ENCODE measurements at places on chromosomes 2 and 18.

DNA sequence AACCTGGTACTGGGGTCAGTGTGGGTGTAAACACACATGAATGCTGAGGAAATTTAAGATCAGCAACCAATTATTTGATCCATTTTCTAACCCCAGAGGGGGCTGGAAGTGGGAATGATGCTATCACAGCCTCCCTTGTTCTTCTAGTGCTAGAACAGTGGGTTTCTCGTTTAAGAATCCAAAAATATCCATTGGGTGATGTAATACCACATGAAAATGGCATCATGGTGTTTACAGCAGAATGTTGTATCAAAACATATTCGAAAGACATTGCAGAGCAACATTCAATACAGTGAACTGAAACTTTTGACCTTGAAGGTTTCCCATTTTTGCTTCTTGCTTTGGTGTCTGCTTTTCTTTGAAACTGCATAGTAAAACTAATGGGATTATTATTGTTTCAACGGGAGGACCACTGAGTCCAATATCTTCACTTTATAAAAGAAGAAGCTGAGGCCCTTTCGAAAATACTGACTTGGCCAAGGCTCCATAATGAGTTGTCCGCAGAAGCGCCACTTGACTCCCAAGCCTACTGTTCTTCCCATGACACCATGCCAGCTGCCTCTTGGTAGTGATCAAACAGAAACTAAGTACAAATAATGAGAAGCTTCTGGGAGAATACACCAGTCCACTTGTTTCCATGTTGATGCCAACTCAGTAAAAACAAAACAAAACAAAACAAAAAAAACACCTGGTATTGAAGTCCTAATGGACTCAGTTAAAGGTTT, 106.1 kb downstream of the COLEC12 start:
- DNase-seq: no peak

DNA sequence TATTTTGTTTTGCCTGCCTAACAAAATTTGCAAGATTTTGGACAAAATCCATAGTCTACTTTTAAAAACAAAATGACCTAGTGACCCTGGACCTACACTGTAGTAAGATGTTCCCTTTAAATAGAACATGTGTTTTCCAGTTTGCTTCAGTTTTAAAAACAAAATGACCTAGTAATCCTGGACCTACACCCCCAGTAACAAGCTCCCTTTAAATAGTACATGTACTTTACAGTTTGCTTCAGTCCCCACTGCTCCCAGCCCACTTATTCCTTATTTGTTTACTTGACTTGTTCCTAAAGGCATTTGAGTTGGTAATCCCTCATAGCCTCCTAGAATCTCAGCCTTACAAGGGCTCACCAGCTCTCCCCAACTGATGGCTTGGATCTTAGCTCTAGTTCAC, 34.5 kb upstream of the HTR2B start:
- no peak for DNase-seq

DNA sequence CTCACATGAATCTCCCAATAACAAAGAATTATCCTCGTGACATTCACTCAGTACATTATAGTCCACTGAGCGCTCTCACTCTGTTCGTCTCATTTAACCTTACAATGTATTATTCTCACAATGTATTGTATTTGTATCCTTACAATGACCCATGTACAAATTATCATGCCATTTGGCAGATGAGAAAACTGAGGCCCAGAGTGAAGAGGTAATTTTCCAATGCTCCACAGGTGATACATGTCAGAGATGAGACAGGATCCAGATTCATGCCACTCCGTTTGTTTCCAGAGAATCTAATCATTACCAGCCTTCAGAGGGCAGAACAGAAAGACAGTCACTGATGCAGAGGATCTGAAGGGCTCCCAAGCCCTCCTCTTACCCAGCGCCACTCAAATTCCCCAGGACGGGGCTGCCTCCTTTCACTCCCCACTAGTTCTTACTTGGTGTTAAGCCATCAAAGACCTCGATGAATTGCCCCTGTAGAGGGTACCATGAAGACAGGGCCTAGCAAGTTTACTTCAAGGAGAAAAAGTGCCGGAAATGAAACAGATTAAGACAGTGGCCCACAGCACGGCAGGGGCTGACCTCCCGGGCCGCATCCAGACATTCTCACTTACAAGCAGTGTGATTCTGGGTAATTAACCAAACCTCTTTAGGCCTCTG, 98.4 kb upstream of the MBOAT2 start:
- no peak for DNase-seq

DNA sequence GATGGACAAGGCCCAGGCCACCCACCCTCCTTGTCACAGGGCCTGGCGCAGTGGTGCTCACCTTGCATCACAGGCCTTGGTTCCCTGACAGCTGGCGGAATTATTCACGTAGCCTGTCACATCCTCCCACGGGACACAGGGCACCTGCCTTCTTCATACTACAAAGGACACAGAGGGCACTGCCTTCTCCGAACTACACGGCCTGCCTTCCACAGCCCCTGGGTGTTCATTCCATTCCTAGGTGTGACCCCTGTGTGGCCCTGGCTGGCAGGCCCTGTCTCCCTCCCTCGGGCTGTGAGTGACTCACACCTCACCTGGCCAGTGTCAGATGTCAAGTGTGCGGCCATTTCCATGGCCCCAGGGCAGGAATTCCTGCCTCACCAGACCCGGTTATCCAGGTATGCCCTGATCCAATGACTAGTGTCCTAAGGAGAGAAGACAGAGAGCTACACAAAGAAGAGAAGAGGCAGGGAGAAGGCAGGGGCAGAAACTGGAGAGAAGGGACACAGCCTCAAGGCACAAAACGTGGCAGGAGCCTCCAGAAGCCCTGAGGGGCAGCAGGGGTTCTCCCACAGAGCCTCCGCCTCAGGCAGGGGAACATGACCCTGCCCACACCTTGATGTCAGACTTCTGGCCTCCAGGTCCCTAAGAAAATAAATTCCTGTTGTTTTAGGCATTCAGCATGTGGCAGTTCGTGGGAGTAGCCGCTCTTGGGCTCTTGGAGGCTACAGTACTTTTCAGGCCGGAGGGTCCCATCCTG, 43.4 kb downstream of the MBP start:
- DNase-seq: peak; percentile 77

- DNase-seq: no peak
These were observed 2.1 kb downstream of the DHRS9 start for GRCh38 chr2:169071455-169071854.

DNA sequence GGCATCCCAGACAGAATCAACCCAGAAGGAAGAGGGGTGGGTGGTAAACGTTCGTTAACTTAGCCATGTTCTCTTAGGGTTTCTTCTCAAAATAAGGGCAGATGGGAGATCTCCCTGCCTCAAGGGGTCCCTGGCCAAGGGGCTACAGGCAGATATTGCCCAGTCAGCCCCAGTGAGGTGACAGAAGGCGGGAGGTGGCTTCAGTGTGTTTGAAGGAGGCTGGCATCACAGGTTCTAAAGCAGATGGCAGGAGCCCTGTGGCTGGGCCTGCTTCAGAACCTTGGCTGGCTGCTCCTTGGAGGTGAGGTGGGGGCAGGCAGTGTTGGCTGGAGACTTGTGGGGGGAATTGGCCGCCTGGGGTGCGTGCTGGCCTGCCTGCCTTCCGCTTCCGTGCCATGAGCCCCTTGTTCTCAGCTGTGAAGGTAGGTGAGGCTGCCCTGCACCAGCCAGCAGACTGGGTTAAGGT, 23.5 kb downstream of the HPCAL1 start:
- no peak for DNase-seq

DNA sequence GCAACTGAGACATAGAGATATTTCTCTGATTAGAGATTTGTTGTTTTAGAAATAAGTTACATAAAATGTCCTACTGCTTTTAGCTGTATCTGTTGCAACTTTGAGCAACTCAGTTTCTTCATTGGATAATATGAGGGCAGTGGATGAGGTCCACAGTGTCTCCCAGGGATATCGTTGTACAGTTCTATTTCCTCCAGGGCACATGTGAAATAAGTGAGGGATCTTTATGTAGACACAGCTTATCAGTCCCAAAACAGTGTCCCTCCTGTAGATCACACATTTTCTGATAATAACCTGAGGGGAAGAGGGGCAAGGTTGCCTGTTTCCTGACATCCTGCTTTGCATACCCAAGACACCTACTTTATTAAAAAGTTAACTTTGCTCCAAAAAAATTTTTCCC, 1231.2 kb upstream of the ZEB2 start:
- no peak for DNase-seq

- no peak for DNase-seq
These were observed 64.0 kb downstream of the ODC1 start for GRCh38 chr2:10383960-10384734.

DNA sequence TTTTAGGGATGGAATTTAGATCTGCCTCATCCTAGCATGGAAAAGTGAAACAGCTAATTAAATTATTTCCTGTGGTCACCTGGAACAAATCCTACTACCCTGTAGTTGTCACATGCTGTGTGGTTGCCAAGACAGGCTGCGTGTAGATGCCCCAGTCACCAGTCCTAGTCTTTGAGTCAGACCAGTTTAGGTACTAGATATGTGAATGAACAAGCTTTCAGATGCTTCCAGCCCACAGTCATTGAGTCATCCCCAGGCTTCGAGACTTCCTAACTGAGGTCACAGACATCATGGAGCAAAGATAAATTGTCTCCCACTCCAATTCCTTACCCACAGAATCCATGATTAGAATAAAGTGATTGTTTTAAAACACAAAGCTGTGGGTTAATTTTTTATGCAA, 35.8 kb upstream of the GRB14 start:
- no peak for DNase-seq

DNA sequence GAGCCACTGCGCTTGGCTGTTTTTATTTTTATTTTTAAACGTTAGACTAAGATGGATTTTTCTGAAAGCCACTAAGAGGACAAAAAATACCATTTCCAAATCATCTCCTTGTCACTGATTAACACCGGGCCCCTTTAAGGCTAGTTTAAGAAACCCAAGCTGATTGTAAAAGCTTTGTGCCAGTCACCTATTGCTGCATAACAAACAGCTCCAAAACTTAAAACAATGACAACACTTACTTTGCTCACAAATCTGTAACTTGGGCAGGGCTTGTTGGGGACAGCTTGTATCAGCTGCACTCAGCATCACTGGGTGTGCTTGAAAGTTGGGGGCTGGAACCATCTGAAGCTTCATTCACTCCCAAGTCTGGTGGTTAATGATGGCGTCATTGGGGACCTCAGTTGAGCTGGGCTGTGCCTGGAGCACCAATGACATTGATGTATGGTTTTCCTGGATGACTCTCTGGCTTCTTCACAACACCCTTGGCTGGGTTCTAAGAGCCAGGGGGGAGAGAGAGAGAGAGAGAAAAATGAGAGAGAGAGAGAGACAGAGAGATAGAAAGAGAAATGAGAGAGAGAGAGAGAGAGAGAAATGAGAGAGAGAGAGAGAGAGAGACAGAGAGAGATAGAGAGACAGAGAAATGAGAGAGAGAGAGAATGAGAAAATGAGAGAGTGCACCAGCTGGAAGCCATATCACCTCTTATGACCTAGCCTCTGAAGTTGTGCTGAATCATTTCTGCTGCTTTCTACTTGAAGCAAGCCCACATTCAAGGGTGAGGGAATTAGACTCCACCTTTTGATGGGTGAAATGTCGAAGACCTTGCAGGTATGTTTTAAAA, 26.0 kb upstream of the ATG16L1 start:
- DNase-seq: no peak

GRCh38 chr2:30899516-30900054, 92.3 kb upstream of the CAPN13 start:
- no peak for DNase-seq

DNA sequence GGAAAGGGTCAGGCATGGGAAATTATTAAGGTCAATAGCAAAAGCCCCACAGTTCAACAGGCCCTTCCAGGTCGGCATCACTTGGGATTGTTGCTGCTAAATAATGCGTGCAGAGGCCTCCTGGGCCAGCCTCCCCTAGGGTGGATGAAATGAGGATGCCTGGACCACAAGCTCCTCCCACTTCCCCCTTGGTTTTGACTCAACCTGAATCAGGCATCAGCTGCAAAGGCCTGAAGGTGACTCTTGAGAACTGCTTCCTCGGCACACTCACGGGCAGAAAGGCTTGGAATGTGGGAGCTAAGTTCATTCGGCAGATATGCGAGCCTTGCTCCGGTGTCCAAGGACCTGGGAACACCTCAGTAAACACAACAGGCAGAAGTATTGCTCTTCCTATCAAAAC, 69.3 kb downstream of the MBP start:
- no peak for DNase-seq
